Stimulated activated memory B cell treated with anti-CD40 and anti-IgM and Interleukin-4, amounts not matched to agents 10 μg/mL and 1 μg/mL and 100 μg/mL, for 72 hours (primary cell): ENCODE measurements at places on chromosomes 16 and 17.

DNA sequence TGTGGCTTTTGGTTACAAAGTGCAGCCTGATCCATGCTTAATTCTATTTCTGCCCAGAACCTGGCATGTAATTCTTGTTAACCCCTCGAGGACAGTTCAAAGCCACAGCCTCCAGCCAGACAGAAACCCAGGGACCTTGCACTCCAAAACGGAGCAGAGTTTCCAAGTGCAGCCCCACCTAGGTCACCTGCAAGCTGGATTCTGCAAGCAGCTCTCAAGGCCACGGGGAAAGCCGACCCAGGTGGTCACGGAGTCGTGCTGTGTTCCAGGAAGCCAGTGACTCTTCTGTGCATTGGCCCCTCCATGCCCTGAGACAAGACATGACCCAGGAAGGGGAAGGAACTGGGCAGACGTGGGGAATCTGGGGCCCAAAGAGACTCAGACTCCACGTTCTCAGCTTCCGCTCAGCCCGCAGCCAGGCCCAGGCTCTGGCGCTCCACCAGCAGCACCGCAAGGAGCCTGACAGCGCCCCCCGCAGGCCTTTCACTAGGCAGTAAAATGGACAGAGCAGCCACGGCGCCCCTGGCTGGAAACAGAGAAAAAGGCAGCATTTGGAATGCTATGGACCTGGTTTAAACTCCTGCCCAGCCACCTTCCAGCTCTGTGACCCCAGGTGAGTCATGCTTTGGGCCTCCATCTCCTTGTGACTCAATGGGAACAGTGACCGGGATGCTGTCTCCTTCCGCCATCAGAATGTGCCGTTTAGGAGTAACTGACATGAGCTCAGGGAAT, 27.3 kb upstream of the GSG1L start:
- no peak overlapping the region for H3K27ac ChIP-seq
- H3K4me3 ChIP-seq: no peak overlapping the region
- peaks cover 7% of the 10 kb centered on the region for H3K36me3 ChIP-seq
- ATAC-seq: no peak
- H3K27me3 ChIP-seq: no peaks in the 10 kb centered on the region
- peaks cover 17% of the 10 kb centered on the region for H3K4me1 ChIP-seq

DNA sequence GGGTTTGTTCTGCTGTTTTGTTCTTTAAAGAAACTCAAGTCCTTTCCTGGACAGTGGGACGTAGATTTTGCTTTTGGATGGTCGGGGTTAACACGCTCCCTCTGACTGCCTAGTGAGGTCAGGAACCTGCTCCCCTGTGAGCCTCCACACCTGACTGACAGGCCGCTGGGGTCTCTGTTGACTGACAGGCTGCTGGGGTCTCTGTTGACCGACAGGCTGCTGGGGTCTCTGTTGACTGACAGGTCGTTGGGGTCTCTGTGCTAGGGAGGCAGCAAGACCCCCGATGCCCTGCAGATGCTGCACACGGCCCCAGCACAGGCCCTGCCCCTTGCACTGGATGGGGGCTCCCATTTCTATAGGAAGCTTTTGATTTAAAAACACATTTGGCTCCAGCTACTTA, 33.5 kb downstream of the LMF1 start:
- no peak overlapping the region for H3K27ac ChIP-seq
- H3K27me3 ChIP-seq: no peaks in the 10 kb centered on the region
- H3K4me1 ChIP-seq: peaks cover 6% of the 10 kb centered on the region
- peaks cover 64% of the 10 kb centered on the region for H3K36me3 ChIP-seq

- H3K4me1 ChIP-seq: no peaks in the 10 kb centered on the region
- ATAC-seq: no peak
- H3K4me3 ChIP-seq: no peak overlapping the region
- H3K27me3 ChIP-seq: peaks cover 26% of the 10 kb centered on the region
Observed at GRCh38 chr17:18071751-18072150, 16.0 kb upstream of the DRG2 start.

DNA sequence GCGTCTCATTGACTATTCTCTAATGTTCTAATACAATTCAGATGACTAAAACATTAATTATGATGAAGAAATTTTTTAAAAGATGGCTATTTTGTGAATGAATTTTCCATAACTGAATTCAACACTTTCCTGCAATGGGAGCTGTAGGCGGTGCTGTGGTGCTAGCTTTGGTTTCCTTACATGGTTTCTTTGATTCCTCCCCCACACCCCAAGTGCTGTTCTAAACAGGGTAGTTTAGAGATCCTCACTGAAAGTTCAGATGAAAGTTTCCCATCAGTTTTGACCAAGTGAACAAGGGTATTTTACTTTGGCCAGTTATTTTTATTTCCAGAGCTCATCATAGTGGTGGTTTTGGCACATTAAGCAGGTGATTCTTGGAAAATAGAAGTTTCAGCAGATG, 26.0 kb upstream of the MRC2 start:
- ATAC-seq: no peak
- no peak overlapping the region for H3K27ac ChIP-seq
- no peaks in the 10 kb centered on the region for H3K4me1 ChIP-seq
- no peaks in the 10 kb centered on the region for H3K27me3 ChIP-seq
- no peak overlapping the region for H3K4me3 ChIP-seq

GRCh38 chr16:2858245-2859025, 465 bp upstream of the PRSS22 start:
- ATAC-seq: no peak
- H3K36me3 ChIP-seq: peaks cover 8% of the 10 kb centered on the region
- H3K27ac ChIP-seq: no peak overlapping the region
